ENCODE measurements at places on chromosomes 13 and 19.

- no peak for DNase-seq
Observed at GRCh38 chr19:33684538-33685232, 62.9 kb downstream of the CHST8 start.

GRCh38 chr13:95783747-95784146 lies 106.8 kb downstream of the DNAJC3 start:
- DNase-seq, result no peak

DNA sequence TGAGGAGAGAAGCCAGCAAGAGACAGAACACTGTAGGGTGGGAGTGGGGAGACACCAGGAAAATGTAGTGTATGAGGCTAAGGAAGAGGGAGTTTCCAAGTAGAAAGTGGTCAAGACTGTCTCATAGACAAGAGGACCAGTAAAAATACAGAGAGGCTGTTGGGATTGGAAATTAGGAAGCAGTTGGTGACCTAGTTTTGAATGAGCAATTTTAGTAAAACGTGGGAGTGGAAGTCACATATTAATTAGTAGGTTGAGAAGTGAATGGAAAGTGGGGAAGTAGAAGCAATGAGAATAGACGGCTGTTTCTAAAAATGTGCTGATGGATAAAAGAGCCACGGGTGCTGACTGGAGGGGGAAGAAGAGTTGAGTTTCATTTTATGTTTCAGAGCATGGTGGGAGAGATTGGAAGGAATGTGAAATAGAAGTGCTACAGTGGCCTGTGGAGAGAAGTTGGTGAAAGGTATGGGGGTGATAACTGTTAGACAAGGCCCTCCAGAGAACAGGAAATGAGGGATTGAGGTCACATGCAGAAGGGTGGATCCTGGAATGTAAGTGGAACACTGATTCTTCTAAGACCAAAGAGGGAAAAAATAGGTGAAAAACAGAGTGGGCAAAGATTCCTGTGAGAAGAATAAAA lies 247.3 kb downstream of the MTUS2 start:
- DNase-seq, result no peak

DNA sequence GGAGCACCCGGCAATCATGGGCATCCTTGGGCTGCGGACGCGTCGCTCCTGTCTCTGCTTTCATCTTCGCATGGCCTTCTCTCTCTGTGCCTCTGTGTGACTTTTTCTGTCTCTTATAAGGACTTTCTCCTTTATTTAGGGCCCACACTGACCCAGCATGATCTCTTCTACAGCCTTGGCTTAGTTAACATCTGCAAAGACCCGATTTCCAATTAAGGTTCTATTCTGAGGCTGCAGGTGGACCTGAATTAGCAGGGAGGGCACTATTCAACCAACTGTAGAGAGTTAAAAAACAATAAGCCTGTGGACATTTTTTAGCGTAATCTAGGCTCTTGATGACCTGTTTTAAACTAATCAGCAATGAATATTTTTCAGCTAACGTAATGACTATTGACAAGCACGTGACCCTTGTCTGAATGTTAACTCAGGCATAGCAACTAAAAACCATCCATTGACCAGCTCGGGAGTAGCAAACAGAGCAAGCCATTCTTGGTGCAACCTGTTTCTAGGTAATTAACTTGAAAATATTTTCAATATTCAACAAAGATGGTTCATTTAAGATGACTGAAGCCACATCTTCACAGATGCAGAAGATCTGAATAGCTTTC lies 15.2 kb downstream of the F10 start:
- no peak for DNase-seq

GRCh38 chr13:48429886-48430285 lies 17.0 kb upstream of the LPAR6 start:
- no peak for DNase-seq

- no peak for DNase-seq
Observed at GRCh38 chr19:12891553-12892021, 627 bp downstream of the GCDH start.

DNA sequence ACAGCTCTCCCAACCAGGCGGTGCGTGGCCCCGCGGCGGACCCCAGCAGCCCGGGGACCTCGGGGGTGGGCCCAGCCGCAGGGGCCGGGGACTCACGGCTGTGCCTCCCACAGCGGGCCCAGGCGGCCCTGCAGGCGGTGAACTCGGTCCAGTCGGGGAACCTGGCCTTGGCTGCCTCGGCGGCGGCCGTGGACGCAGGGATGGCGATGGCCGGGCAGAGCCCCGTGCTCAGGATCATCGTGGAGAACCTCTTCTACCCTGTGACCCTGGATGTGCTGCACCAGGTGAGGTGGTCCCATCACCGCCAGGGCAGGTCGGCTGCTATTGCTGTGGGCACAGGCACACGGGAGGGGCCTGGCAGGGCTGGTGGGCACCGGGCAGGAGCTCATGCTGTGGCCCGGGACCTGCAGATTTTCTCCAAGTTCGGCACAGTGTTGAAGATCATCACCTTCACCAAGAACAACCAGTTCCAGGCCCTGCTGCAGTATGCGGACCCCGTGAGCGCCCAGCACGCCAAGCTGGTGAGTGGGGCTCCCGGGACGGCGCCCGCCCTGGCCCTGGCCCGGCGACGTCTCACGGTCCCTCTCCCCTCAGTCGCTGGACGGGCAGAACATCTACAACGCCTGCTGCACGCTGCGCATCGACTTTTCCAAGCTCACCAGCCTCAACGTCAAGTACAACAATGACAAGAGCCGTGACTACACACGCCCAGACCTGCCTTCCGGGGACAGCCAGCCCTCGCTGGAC lies 7.3 kb downstream of the PTBP1 start:
- DNase-seq, result no peak

DNA sequence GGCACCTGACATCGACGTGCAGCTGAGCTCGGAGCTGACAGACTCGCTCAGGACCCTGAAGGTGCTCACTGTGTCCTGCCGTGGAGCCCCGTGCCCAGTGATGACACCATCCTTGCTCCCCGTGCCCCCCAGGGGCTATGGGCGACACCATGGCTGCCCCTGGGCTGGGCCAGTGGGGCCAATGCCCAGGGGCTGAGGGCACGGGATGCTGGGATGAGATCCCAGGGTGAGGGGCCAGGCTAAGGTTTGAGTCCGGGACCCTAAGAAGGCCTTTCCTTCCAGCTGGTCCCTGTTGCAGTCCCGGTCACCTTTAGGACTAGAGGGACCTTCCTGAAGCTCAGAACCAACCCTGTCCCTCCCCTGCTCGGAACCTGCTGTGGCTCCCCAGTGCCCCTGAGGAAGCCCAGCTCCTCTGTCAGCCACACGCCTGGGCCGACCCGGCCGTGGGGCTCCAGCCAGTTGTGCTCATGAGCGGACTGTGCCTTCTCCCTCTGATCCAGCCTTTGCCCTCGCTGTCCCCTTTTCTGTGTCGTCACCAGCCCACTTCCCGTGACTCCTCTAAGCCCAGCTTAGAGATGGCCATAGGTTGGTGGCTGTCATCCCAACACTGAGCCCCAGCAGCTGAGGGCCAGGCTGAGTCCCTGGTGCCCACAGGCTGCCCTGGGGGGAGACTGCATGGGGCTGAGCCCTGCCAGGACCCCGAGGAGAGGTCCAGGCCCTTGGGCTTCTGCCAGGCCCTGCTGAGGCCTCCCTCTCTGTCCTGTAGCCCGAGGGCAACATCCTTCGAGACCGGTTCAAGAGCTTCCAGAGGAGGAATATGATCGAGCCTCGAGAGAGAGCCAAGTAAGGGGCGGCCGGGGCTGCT lies 10.6 kb downstream of the NOP53 start:
- DNase-seq, result no peak

GRCh38 chr13:107765724-107766401 lies 449.5 kb downstream of the LIG4 start:
- no peak for DNase-seq

GRCh38 chr19:39328046-39328705 lies 7.5 kb upstream of the LRFN1 start:
- DNase-seq, result peak; percentile 57

GRCh38 chr13:111423168-111423785 lies 102.8 kb downstream of the TEX29 start:
- peak; percentile 55 for DNase-seq

GRCh38 chr13:100680131-100680530 lies 5.5 kb upstream of the TMTC4 start:
- no peak for DNase-seq

DNA sequence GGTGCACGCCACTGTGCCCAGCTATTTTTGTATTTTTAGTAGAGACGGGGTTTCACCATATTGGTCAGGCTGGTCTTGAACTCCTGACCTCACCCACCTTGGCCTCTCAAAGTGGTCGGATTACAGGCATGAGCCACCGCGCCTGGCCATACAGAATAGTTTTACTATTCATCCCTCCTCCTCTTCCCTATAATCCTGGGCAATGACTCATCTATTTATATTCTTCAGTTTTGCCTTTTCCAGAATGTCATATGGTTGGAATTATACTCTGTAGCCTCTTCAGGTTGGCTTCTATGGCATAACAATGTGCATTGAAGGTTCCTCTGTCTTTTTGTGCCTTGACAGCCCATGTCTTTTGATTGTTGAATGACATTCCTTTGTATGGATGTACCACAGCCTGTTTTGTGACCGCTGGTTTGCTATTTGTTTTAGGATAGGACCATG lies 22.2 kb upstream of the LRP3 start:
- peak; percentile 22 for DNase-seq

DNA sequence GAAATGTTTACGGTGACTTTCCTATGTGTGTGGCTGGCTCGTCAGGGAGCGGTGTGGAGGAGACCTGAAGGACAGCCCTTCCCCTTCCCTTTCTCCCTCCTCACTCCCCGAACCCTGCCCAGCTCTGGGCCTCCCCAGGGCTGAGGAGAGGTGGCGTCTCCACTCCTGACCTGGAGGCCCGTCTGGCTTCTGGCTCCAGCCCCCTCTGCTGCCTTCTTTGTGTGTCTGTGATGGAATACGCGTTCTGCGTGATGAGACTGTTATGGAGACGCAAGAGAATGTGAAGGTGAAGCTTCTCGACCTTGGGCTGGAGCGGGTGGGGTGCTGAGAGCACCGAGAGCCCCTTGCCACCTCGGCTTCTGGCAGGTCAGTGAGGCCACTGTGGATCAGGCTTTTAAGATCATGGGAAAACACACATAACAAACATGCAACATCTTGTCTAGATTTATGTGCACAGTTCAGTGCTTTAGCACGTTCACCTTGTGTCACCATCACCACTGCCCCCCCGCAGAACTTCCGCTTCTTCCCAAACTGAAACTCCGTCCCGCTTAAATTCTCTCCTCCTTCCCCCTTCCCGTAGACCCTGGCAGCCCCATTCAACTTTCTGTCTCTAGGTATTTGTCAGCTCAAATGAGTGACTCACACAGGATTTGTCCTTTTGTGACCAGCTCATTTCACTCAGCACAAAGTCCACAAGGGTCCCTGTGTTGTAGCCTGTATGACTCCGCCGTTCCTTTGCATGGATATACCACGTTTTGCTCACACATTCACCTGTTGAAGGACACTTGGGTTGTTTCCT lies 24.7 kb downstream of the ATP11A start:
- no peak for DNase-seq

- DNase-seq, result peak; percentile 32
Observed at GRCh38 chr13:54029226-54029625, 1000.6 kb downstream of the OLFM4 start.

GRCh38 chr13:80297094-80297493 lies 43.8 kb downstream of the SPRY2 start:
- no peak for DNase-seq

GRCh38 chr19:9786342-9786741 lies 17.8 kb upstream of the ZNF846 start:
- DNase-seq, result no peak

GRCh38 chr19:13082192-13083007 lies 20.3 kb downstream of the LYL1 start:
- DNase-seq, result peak; percentile 93
